Activated naive CD4-positive, alpha-beta T cell treated with anti-CD3 and anti-CD28 coated beads, Interleukin-2, amount 50 U/mL, for 72 hours (primary cell): ENCODE measurements at places on chromosomes 6 and 20. TPM values are rescaled to one million over a fixed set of nuclear protein-coding genes. Genes with fewer than 3 reads are reported as not detected.

DNA sequence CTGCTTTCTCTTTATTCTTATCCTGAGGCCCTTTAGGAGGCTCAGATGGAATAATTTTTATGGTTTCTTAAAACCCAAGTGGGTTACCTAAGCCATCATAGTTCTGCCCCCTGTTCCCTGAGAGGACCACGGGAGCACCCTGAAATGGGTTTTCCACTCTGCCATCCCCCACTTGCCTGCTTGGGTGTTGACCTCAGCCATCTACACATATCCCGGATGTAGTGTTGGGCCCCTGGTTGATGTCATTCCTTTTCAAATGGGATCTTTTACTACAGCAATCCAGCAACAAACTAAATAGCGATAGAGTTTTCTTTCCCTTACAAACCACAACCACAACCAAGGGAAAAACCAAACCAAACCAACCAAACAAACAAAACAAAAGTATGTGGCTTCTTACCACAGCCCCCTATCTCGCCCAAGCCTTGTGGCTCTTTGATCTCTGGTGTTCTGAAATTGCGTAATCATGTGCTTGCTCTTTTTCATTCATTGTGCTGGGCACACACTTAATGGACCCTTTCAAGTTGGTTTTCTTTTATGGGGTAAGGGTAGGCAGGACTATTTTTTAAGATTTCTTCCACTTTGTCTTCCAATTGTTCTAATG lies 154.9 kb downstream of the ESR1 start:
- peak; percentile 10 for DNase-seq

DNA sequence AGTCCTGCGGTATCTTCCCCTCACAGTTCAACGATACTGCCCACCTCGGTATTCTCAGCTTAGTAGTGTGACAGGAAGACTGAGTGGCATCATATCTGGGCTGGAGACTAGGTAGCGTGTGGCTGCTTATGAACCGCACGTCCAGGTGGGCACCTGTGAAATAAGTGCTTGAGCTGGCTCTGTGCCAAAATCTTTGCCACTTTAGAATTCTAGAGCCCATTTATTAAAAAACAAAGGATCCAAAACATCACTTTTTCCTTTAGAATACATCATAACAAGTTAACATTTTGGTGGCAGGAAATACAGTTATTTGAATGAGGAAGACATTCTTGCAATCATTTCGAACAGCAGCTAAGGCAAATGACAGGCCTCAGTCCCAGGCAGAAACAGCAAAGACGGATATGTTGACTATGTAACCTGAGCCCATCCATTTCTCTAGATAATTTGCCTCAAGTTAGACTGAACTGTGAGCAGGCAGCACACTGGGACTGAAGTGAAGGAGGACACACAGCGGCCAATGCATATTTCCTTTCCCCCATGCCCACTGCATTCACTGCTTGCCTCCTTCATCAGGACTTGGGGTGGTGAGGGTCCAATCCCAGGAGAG lies 136.6 kb downstream of the GMDS start:
- DNase-seq, result no peak

DNA sequence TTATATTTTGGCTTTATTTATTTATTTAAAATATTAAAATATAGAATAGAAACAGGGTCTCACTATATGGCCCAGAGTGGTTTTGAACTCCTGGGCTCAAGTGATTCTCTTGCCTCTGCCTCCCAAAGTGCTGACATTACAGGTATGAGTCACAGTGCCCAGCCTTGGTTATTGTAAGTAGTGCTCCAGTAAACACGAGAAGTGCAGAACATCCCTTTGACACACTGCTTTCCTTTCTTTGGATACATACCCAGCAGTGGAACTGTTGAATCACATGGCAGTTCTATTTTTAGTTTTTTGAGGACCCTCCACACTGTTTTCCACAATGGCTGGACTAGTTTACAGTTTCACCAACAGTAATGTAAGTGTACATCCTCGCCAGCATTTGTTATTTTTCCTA lies 203.9 kb downstream of the PHF3 start:
- no peak for DNase-seq

Gene PNLDC1
- total RNA-seq, result 0.35 TPM

Gene PHACTR3
- total RNA-seq, result not detected

Gene BTN1A1
- 0.16 TPM for total RNA-seq

DNA sequence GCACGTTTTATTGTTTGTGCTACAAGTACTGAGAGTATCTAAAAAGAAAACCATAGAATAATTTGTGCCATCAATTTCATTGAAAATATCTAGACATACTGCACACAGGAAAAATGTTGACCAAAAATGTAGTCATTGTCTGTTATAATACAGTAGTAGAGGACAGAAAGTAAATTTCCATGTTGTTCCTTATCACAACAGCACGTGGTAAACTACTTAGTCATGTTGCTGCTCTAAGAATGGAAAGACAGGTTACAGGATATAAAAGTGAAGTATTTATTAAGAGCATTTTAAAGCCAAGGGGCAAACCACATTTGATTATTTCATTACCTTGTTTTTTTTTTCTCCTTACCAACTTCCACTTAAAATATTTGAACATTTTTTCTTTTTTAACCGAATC lies 89.0 kb upstream of the CEP85L start:
- DNase-seq, result no peak

- DNase-seq, result no peak
Measured at GRCh38 chr20:6848041-6848440, 80.6 kb downstream of the BMP2 start.

Gene COX4I2
- not detected for total RNA-seq

DNA sequence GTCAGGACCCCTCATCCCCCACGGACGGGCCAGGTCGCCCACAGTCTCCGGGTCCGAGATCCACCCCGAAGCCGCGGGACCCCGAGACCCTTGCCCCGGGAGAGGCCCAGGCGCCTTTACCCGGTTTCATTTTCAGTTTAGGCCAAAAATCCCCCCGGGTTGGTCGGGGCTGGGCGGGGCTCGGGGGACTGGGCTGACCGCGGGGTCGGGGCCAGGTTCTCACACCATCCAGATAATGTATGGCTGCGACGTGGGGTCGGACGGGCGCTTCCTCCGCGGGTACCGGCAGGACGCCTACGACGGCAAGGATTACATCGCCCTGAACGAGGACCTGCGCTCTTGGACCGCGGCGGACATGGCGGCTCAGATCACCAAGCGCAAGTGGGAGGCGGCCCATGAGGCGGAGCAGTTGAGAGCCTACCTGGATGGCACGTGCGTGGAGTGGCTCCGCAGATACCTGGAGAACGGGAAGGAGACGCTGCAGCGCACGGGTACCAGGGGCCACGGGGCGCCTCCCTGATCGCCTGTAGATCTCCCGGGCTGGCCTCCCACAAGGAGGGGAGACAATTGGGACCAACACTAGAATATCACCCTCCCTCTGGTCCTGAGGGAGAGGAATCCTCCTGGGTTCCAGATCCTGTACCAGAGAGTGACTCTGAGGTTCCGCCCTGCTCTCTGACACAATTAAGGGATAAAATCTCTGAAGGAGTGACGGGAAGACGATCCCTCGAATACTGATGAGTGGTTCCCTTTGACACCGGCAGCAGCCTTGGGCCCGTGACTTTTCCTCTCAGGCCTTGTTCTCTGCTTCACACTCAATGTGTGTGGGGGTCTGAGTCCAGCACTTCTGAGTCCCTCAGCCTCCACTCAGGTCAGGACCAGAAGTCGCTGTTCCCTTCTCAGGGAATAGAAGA lies 978 bp downstream of the HLA-A start:
- peak; percentile 23 for DNase-seq

GRCh38 chr6:30060606-30061091 lies 416 bp upstream of the POLR1H start:
- DNase-seq, result no peak

Gene TMC2
- not detected for total RNA-seq

Gene TRIM39
- 14.2 TPM for total RNA-seq

DNA sequence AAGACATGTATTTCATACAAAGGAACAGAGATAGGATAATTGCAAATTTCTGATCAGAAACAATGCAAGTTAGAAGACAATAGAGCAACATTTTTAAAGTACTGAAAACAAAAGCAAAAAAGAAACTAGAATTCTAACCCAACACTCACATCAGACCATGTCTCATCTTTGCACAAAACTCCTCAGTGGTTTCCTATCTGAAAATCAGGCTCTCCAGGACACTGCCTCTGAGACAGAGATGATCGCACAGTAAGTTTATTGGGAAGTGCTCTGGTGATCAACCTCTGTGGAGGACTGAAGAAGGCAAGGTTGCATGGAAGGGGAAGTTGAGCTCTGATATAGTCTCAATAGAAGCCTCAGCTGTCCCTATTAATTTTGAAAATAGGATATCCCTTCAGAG lies 2.3 kb upstream of the TTBK1 start:
- DNase-seq, result no peak
